ENCODE measurements at places on chromosomes 13 and 19. TPM values are rescaled to one million over a fixed set of nuclear protein-coding genes. Genes with fewer than 3 reads are reported as not detected.
A peak's percentile ranks its signal among the peaks of the same experiment; 100 is the strongest.

Gene WDR83
- total RNA-seq: 24.7 TPM

Gene NFIC
- 18.5 TPM for total RNA-seq

Gene ZNF665
- 14.2 TPM for total RNA-seq

Gene MEF2B
- 2.0 TPM for total RNA-seq

Gene CRX
- total RNA-seq: not detected

Gene CCDC194
- total RNA-seq: 2.5 TPM

GRCh38 chr19:33441828-33442227 is 68.3 kb downstream of the CEBPG start:
- no peak for DNase-seq

DNA sequence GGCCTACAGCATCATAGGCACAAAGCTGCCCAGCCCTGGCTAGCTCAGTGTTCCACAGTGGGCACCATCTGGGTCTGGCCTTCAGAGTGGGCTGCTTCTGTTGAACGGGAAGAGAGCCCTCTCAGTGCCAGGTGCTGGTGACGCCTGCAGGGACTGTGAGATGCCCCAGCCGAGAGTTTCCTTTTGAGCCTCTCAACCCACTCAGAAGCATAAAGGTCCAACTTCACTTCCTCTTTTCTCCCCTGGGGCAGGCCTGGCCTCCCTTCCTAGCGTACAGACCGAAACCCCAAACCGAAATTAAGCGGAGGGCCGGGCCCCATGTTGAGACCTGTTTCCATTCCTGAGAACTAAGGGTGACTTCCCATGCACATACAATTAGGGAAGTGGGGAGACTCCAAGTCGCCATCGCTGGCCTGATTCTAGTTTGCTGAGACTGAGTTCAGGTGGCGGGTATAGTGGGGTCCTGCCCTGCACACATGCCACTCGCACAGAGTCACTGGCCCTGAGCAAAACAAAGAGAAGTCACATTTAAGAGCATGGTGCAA is 6.9 kb downstream of the RAB8A start:
- no peak for DNase-seq

- no peak for DNase-seq
Observed at GRCh38 chr13:87198371-87198770, 472.8 kb upstream of the SLITRK5 start.

GRCh38 chr13:30128591-30128990 is 178.8 kb downstream of the KATNAL1 start:
- DNase-seq: no peak

DNA sequence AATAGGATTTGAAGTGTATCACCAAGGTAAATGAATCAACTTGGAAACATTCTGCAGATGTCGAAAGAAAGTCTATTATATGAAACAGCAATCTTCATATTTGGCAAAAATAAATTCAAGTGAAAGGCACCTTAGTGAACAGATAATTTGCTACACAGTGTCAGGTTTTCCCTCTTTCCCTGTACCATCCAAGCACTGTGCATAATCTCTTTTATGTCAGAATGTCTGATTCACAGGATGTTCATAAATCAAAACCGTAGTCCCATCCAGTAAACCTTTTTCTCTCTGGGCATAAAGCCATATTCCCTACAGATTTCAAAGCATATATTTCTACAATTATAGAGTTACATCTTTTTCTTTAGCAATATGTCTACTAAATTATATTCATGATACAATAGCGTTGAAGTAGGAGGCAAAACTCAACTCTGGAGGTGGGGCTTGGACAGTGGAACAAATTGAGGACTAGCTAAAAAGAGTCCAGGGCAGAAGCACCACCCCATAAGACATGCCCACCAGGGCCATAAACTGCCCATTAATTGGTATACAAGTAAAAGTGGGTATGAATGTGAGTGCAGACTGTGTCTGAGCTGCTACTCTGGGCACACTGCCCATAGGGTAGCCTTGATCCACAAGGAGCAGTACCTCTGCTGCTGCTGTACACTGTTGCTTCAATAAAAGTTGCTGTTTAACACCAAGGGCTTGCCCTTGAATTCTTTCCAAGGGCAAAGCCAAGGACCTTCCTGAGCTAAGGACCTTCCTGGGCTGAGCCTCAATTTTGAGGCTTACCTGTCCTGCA is 72.1 kb upstream of the MYCBP2 start:
- DNase-seq: no peak

GRCh38 chr13:73514208-73514607 is 455.4 kb downstream of the KLF5 start:
- no peak for DNase-seq

GRCh38 chr19:17266589-17266974 is 661 bp upstream of the BABAM1 start:
- no peak for DNase-seq

GRCh38 chr13:39963612-39964011 is 308.1 kb downstream of the COG6 start:
- DNase-seq: no peak

DNA sequence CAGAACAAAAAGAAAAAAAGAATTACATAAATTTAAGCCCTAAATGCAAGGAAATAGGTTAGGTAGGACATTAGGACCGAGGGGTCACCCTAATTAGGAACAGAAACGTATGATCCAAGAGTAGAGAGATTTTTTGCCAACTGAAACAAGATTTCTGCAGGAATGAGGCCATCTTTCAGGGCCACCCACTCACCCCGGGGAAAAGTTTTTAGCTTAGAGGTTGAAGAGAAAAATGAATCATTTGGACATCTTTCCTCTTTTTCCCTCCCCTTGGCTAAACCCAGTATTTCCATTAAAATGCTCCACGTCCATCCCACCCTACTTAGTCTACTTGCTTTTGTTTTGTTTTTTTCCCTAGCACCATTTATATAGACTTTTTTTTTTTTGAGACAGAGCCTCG is 10.6 kb upstream of the PNMA8A start:
- DNase-seq: peak; percentile 64

DNA sequence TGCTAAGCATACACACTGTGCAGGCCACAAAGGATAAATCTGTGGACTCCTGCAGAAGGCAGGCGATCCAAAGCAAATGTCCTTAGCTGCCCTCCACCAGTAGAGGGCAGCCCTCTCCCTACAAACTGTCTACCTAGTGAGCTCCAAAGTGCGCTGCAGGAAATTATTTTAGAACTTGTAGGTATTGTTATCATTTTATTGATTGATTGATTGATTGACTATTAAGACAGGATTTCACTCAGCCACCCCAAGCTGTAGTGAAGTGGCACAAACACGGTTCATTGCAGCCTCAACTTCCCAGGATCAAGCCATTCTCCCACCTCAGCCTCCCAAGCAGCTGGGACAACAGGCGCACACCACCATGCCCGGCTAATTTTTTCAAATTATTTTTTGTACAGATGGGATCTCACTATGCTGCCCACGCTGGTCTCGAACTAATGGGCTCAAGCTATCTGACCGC is 37.3 kb downstream of the RNF6 start:
- DNase-seq: peak; percentile 62

DNA sequence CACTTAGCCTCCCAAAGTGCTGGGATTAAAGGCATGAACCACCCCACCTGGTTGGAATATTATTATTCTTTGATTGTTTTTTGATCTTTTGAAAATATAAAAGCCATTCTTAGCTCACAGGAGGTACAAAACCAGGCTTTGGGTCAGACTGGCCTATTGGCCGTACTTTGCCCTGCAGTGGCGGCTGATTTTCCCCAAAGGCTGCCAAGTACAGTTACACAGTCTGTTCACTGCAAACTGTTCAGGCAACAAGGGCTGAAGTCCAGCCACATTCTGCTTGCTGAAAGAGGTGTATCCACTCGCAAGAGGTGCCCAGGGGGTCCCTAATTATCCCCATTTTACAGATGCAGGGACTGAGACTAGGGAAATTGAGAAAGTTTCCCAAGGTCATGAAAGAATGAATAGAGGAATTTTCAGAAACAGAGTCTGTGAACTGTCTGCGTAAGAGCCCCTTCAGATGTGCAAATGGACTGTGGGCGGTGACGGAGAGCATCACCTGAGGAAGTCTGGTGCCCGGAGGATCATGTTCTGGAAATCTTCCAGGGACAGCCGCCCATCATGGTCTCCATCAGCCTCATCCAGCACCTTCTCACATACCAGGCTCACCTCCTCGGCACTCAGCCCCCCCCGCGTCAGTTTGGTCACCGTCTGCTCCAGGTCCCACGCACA is 9.0 kb downstream of the CIB3 start:
- DNase-seq: no peak
